ENCODE measurements at places on chromosomes 11 and 22.

DNA sequence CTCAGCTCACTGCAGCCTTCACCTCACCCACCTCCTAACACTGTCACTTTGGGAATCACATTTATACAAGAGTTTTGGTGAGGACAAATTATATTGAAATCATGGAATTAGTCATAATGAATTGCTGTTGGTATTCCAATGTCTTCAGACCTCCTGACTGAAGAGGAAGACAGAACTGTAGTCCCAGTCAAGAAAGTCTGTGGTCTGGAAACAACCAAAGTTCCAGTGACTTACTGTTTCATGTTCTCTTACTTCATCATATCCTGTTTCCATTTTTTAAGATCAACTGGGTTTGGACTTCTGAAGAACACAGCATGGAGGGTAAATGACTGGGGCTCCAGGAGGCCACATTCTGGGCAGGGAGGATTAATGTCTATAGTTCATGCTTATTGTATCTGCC lies 43.0 kb upstream of the HIPK3 start:
- no peak for DNase-seq

GRCh38 chr11:9758637-9759518 lies 95.0 kb downstream of the SWAP70 start:
- peak; percentile 87 for DNase-seq

DNA sequence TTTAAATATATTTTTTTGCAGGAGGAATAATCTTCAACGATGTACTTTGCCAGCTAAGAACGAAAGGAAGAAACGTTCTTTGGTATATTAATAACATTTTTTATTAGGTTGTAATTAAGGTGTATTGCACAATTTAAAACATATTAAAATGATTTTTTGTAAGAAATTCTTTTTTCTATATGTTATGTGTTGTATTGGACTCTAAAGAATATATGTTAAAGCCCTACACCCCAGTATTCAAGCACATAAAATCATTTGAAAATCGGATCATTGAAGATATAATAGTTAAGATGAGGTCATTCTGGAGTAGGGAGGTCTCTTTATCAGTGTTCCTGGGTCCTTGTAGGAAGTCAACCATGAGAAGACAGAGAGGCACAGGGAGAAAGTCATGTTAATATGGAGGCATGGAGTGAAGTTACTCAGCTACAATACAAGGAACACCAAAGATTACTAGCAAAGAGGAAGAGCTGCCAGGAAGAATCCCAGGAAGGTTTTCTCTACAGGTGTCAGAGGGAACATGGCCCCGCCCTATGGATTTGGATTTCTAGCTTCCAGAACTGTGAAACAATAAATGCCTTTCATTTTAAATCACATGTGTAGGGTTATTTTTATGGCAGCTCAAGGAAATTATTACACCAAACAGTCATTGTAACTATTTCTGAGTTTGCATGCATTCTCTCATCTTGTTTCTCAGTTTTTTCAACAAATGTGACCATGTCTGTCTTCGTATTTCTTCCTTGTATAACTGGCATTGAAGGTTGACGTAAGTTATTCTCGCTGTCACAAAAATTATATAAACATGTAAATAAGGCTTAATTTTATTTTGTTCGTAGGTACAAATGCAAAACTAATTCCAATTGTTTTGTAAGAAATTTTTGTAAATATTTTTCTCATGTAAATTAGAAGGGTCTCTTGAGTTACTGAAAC lies 75.4 kb upstream of the VPREB1 start:
- DNase-seq = no peak

DNA sequence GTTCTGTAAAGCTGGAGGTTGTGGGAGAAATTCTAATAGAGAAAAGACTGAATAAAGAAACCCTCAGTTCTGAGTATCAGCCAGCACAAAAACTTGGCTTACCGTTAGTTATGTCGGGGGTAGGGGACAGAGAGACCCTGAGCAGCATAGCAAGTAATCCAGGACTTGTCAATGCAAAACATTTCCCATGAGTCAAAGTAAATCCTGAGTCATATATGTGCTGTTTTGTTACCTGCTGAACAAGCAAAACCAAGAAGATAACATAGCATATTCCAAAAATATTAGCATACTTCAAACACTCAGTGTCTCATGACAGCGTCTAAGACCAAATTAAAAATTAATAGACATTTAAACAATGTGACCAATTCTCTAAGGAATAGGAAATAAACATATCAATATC lies 75.1 kb upstream of the LUZP2 start:
- DNase-seq = no peak

DNA sequence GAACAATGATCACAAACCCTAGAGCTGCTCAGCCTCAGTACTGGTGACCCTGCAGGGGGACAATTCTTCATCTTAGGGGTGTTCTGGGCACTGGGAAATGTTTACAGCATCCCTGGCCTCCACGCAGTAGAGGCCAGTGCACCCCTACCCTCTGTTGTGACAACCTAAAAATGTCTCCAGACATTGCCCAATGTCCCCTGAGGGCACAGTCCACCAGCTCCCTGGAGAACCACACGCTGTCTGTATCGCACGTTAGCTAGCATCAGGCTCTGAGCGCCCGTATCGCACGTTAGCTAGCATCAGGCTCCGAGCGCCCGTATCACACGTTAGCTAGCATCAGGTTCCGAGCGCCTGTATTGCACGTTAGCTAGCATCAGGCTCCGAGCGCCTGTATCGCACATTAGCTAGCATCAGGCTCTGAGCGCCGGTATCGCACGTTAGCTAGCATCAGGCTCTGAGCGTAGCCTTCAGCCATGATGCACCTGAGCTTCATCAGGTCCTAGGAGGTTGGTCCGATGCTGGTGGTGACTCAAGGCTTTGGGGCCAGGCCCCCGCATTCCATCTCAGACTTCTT lies 111.1 kb upstream of the ANO1 start:
- no peak for DNase-seq

DNA sequence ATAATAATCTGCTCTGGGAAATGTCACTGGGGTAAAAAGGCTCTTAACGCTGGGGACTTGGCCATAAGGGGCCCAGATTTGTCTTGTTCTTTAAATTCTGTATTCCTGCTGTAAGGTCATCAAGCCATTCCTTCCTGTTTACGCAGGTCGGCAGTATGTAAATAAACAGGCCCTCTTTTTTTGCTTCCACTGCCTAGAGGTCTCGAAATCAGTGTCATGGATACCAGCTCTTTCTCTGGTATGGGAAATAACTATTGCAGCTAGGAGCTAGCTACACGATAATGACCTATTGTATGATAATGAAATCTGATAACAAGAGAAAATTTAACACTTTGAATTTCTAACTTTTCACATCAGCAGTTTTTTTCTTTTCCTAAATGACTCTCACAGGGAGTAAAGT lies 209.2 kb upstream of the NARS2 start:
- DNase-seq = no peak

- DNase-seq = no peak
Measured at GRCh38 chr11:62542111-62542745, 4.4 kb downstream of the AHNAK start.

DNA sequence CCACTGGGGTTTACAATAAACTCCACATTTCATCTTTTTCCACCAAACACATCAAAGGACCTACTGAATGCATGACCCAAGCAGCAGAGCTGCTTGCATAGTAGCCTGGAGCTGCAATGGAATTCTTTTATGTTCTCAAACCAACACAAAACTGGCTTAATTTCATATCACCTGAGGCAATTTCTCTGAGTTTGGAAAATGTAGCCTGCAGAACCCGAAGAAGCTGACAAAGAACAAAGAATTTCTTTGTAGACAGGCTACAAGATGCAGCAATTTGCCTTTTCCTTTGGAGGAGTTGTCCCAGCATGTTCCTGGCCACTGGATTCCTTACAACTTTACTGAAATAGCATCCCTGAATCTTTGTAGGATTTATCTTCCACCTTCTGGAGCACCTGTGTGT lies 5.5 kb upstream of the TECTA start:
- no peak for DNase-seq

GRCh38 chr11:91625495-91625894 lies 599.1 kb upstream of the FAT3 start:
- DNase-seq = no peak

DNA sequence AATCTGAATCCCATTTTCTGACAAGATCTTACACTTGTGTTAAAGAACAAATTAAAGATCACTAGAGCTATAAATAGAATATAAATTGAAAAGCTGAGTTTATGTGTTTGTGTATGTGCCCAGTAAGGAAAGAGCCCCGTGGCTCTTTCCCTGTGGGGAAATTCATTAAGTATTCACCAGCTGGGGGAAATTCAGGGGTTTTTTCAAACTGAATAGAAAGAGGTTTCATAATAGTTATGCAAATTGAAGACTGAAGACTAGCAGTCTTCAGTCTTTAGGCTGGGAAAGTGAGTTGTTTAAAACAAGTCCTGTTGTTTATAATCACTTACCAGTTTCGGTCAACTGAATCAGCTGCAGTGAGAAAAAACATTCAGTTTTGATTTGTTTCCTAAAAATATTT lies 11.3 kb upstream of the MS4A7 start:
- no peak for DNase-seq

DNA sequence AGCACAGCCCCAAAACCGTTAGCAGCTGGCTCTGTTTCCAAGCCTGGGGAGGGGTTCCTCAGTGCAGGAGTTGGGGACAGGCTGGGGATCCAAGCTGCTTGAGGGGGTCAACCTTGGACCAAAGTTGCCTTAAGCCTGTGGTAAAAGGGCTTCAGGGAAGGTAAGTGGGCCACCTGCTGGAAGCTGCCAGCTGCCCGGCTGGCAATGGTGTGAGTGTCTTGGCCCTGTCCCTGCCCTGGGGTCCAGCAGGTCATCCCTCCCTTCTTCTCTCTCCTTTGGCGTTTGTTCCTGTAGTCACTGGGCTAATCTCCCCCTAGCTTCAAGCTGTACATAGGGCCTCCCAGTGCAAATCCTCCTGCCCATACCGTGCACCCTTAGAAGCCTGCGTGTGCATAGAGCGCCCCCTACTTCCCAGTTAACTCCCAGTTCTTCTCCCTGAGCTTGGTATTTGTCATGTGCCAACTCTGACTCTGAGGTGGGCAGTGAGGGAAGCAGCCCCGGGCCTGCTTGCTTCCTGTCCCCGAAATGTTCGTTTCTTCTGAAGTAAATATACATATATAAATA lies 4.4 kb downstream of the TMEM258 start:
- DNase-seq = peak; percentile 47

DNA sequence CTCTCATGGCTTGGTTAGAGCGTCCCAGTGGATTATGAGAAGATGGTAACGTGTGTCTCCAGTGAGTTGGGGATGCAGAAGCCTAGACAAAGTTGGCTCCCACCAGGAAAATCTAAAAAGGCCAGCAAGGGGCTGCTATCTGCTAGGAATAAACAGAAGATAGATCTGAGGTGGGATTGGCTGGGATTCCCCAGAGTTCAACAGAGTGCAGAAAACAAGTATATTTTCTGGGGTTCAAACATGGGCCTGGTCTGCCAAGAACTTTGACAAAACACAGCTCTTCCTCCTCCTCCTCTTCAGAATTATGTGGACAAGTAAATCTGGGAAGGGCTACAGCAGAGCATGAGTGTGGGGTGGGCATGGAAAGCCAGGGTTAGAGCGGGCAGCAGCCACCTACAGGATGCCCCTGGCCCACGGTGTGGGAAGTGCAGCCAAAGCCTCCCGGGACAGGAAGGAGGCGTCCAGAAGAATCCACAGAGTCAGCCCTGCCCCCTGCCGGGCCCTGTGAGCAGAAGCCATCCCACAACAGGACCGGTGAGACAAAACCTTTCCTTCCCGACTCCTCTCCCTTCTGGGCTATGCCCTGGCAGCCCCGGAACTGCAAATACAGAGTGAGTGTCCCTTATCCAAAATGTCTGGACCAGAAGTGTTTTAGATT lies 67.1 kb downstream of the CD82 start:
- DNase-seq = no peak

GRCh38 chr11:34351687-34352469 lies 5.9 kb downstream of the ABTB2 start:
- DNase-seq = no peak

DNA sequence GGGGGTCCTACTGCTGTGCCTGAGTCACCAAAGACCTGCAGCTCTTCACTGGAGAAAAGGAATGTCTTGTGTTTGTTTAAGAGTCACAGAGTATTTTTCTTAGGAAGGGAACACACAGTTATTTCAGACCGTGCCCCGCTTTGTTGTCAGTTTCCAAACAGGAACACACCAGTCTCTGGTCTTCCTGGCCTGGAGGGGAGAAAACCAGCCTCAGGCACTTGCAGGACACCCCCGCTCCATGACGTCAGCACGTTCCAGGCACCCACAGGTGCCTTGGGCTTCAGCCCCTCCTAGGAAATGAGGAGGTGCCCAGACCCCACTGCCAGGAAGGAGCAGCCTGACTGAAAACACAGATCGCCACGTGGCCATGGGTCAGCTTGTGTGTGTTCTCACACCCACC lies 5.4 kb downstream of the DEAF1 start:
- DNase-seq = no peak

DNA sequence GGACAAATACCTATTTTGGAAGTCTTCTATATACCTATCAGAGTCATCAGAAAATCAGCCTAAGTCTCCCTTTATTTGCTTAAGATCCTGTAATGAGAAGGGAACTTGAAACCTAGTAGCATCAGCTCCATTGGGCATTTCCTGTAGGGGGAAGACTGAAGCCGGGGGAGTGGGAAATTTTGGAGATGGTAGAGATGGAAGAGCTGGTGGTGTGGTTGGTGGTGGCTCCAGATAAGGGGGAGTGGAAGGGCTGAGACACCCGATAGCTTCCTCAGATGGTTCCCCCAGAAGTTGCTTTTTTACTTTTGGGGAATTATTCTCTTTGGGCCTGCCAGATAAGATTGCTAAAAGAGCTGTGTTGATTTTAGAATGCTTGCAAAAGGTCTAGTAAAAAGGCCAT lies 16.4 kb upstream of the EI24 start:
- DNase-seq = no peak

DNA sequence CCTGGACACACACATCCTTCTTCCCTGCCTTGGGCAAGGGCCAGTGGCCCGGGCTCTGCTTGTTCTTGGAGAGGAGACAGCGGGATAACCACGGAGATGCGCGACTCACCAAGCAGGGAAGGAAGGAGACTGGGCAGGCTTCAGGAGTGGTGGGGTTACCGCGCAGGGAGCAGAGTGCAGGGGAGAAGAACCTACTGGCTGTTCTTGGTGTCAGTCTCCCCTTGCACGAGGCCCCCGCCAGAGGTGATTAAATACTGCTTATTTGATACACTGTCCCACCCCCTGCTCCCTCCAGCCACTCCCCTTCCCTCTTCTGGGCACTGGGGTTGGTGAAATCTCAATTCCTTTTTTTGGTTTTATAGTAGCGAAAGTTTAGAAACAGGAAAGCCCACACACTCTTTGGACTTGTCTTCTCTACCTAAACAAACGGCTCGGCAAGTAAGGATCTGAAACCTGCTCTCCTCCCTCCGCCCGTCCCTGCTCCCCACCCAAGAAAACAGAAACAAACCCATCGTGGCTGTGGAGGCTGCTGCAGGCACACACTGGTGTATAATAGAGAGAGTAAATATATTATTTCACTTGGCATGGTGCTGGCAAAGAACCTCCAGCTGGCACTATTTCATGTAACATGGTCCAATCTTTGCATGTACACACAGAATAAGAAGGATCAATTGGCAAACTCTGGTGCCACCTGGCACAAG lies 10.8 kb downstream of the LARGE2 start:
- DNase-seq = no peak
